ENCODE measurements at places on chromosomes 3 and 15.

DNA sequence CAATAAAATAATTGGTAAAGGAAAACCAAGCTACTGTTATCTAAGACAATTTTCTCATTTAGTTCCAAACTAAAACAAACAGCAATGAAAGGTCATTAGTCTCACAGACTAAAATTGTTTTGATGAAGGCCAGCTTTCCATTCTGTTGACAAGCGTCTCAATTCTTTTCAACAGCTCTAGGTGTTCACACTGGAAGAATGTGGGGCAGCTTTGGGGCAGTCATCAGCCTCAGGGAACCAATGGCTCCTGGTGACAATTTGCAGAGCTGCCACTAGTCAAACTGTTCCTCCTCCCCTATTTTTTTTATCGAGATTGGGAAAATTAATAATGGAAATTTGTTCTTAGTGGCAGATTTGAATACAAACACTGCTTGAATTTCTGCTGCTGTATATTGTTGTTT, 104.2 kb downstream of the MEIS2 start:
- no peak for DNase-seq

DNA sequence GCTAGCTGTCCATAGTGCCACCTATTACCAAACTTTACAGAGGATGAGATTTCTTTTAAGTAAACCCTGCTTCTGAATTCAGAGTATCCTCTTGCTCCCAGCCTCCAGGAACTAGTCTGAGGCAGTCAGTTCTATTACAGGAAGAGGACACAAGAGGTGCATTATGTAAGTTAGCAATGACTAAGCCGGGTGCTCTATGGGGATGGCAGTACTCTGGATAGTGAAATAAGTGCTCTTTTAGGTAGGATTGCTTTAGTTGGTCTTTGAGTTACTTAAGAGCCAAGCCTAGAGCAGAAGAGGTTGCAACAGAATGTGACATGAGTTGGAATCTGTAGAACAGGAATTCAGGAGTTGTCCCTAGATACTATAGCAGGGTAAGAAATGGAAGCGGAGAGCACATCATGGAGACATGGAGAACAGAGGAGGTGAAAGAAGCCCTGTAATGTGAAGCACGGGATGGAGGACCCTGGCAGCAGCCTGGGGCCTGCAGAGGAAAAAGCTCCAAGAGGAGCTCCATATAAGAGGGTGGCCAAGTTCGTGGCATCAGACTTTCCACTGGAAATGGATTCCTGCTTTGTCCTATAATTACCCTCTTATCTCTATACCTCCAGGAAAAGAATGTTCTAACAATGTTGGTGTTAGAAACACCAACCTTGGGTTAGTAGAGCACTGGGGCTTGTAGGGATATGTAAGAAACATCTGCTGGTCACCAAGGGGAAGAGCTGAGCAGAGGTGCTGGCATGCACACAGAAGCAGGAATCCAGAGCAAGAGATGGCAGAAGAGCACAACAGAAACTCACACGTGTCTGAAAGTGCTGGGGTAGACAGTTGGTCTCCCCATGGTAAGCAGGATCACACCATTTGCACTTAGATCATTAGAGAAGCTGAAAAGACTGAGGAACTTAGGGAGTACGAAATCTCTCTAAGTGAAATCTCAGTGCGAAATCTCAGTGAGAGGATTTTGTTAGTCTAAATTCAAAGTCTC, 851.1 kb downstream of the FHIT start:
- DNase-seq, result no peak

DNA sequence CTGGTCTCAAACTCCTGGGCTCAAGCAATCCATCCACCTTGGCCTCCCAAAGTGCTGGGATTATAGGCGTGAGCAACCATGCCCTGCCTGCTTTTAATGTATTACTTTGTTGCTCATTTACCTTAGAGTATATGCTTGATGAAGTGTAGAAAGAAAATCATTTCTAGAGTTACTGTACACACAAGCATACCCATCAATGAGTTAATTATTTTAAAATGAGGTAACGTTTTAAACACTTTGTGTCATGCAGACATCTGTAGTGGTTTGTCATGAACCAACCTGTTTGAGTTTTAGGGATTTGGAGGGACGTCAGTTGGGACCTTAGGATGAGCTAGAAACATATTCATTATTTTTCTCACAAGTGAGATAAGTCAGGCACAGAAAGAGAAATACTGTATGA, 332.4 kb upstream of the IGF1R start:
- DNase-seq, result no peak

DNA sequence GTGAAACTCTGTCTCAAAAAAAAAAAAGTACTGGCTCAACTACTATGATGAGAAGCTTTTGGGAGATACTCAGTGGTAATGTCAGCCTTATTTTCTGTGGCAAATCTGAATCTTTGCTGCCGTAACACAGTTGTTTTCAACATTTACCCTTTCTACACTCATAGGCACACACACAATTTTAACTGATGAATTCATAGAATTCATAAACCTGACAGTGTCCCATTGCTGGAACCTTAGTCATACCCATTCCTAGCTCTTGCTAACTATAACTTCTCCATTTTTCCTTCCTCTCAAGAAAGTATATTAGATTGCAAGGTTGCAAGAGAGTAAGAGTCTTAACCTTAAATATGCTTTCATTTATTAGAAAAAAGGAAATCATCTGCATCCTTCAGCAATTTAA, 496.6 kb downstream of the FHIT start:
- no peak for DNase-seq

DNA sequence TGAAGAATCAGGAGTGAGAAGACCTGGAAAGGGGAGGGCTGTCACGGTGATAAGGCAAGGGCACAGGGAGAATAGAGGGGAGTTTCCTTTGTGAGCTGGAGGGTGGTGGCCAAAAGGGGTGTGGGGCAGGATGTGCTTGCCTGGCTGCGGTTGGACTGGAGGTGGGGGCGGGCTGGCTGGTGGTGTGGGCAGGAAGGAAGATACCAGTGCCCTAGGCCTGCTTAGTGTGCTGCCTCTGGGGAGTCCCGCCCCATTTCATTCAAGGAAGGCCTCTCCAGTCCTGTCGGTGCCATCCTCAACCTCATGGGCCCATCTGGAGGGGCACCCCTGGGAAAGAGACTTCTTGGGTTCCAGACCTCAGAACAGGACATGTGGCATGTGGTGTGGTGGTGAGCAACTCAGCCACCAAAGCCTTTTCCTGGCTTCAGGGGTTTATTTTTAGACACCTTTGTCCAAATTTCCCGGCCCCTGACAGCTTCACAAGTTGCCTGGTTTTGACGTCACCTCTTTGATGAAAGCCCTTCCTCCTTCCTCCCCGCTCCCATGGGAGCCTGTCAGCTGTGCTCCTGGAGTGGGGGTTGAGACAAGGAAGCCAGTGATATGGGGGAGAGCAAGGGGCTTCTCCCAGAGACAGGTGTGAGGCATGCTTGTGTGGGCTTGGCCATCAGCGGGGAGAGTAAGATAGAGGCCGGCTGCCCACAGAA, 15.6 kb downstream of the TEX264 start:
- DNase-seq, result no peak

DNA sequence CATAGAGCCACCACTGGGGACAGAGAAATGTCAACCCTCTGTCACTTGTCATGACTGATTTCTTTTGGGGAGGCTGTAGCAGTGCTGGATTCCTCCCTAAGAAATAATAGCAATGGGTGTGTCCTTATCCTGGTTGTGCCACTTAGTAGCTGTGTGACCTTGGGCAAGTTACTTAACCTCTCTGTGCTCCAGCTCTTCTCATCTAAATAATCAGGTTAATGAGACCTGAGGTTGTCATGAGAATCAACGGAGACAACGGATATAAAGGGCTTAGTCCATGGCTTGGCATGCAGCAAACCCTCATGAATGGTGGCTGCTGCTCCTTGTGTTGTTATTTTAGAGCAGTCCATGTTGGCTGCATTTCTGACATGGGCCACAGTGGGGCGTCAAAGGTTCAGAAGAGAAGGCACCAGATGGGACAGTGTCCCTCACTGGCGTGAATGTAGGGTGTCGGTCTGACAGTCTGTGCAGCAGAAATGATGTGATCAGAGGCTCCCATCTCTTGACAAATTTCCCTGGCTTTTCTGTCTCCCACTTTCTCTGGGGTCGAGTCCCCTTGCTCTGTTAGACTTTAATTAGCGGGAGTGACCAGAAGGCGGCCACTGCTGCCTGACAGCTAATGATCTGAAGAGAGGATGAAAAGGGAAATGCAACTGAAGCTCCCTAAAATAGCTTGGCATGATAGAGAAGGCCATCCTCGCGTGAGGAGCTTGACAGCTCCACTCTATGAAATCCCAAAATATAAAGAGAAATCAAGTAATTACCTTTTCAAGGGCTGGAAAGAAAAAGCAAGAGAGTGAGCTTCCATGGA, 209.4 kb downstream of the CADPS start:
- peak; percentile 22 for DNase-seq

GRCh38 chr3:66233033-66233432, 12.2 kb downstream of the SLC25A26 start:
- no peak for DNase-seq

DNA sequence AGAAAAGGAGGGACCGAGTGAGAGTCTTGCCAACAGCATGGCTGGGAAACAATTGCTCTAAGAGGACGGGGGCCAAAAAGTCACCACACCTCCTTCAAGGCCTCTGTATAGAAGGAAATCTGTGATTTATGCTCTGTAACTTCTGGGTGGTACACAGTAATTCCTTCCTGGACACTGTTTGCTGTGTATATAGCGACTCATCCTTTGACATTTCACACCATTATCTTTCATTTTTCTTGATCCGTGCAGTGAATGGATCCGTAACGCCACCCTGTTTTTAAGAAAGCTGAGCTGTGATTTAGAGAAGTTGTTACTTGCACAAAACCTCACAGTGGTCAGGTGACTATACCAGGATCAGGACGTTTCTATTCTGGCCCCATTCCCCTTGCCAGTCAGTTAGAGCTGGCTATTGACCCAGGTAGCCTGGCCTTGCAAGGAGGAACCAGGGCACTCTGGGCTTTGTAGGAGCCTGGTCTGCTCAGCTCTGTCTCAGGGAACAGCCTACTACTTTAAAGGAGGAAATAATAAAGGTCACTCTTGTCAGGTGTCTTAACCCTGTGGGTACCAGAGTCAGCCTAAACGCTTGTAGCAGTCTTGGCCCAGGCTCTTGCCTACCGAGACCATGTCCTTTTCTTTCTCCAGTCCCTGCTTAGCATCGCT, 86.5 kb upstream of the MYZAP start:
- DNase-seq, result no peak

- no peak for DNase-seq
These were observed 16.1 kb upstream of the CACNA2D2 start for GRCh38 chr3:50519471-50520089.

GRCh38 chr3:134291319-134292254, 40.9 kb upstream of the RYK start:
- DNase-seq, result no peak

- DNase-seq, result no peak
These were observed 177.9 kb downstream of the TLE3 start for GRCh38 chr15:69919816-69920215.

DNA sequence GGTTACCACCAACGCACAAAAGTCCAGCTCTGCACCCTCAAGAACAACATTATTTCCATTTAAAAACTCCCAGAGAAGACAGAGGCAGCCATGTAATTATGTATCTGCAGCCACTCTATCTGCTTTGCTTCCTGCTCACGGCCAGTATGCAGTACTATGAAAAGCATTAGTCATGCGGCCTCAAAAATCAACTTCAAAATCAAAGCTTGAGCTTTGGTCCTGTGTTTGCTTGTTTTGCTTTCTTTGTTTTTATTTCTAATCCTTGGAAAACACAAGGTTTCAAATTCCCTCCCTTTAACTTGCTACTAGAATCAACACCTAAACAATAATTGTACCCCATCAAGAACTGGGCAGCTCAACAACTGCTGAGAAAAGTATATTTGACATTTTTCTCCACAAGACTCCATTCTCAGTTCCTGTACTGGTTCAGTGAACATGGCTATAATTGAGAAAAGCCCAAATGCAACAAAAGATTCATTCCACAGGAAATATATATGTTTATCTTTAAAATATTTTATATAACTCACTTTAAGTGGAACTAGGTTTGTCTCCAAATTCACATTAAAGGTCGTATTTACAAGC, 37.6 kb downstream of the GBE1 start:
- no peak for DNase-seq

GRCh38 chr3:129031476-129032215, 28.9 kb upstream of the GP9 start:
- no peak for DNase-seq

GRCh38 chr3:194843556-194843955, 157.9 kb downstream of the FAM43A start:
- DNase-seq, result no peak

GRCh38 chr3:70281663-70282062, 30.8 kb downstream of the MDFIC2 start:
- DNase-seq, result no peak

GRCh38 chr15:35330916-35331315, 215.0 kb downstream of the DPH6 start:
- no peak for DNase-seq

- DNase-seq, result no peak
These were observed 11.5 kb upstream of the PCSK6 start for GRCh38 chr15:101500865-101501551.

DNA sequence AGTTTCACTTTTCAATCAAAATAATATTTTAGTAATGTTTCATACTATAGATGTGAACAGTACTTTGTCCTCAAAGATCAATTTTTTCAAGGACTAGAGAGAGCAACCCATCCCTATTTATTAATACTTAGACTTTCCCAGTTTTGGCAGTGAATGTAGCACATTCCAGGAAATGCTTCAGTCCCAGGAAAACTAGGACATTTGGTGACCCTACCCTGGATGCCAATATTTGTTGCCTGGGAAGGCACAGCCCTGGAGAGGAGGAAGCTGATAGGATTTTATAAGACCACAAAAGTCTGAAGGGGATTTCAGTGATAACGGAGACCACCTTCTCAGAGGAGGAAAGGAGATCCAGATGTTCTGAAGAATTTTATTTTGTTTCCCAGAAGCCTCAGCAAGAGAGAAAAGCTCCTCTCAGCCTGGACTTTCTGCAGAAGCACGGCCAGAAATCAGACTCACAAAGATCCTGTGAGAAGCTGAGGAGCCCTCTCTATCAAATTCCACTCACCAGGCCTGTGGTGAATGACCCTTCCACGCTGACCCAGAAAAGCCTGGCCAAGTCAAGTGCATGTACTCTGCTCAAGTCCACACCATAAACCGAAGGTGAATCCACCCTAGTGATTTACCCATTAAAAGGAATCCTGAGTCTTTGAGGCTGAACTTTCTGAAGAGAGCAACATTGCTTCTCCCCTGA, 87.7 kb upstream of the ABHD17C start:
- no peak for DNase-seq

Data from forelimb muscle (tissue), 1 donor.